Tibial artery (tissue), 4 donors: ENCODE measurements at places on chromosomes 7 and 10.

DNA sequence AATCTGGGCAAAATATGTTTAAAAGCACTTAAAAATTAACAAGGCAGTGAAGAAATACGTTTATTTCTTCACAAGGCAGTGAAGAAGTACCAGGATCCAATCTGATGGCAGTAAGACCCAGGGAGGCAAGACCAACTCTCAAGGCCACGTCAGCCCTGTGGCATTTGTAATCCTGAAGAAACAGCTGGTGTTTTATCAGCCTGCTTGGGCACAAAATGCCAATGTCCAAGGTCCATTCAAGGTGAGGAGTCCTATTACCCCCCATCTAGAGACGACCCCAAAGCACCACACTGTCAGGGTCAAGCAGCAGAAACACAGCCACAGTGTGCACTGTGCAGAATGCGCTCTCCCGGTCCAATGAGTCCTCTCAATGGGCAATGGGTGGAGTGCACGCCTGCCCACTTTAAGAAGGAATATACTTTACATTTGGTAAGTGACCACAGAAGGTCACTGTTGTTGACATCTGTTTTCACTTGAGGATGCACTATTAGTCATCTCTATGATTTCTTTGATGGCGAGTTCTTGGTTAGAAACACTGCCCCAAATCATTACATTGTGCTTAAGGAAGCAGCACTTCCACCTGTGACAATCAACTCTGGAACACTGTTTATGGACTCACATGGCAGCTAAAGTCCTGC lies 12.8 kb downstream of the CPXM2 start:
- no peak for DNase-seq

GRCh38 chr10:79244841-79245504 lies 102.3 kb upstream of the PPIF start:
- no peak for DNase-seq

DNA sequence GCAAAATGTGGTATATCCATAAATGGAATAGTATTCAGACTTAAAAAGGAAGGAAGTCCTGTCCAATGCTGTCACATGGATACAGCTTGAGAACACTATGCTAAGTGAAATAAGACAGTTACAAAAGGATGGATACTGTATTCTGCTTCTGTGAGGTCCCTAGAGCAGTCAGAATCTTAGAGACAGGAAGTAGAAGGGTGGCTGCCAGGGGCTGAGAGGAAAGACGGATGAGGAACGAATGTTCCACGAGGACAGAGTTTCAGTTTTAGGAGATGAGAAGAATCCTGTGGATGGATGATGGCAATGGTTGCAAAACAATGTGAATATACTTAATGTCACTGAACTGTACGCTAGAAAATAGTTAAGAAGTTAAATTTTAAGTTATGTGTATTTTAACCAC lies 3.8 kb downstream of the PRKCQ start:
- DNase-seq, result no peak

GRCh38 chr10:126687121-126687606 lies 16.7 kb upstream of the C10orf90 start:
- DNase-seq, result no peak

DNA sequence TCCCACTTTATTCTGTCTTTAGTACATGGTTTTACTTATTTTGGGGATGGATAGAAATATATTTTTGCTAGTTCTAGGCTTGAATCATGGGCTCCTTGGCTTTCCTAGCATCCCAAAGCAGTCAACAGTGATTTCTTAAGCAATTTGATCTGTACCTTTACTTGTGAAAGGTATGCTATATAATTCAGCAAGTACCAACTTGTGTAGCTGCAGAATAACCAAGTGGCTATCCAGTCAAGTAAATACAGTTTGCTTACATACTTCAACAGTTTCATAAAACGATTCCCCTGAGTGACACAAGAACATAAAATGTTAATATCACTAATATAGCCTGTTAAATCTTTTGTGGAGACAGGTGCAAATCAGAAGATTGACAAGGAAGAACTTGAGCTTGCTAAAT lies 67.2 kb downstream of the PODXL start:
- DNase-seq, result no peak

- no peak for DNase-seq
Measured at GRCh38 chr7:23963461-23964165, 253.6 kb downstream of the STK31 start.

- DNase-seq, result no peak
Measured at GRCh38 chr7:140689199-140690152, 7.0 kb upstream of the NDUFB2 start.

- DNase-seq, result no peak
Measured at GRCh38 chr7:85130702-85131101, 56.2 kb downstream of the SEMA3D start.

DNA sequence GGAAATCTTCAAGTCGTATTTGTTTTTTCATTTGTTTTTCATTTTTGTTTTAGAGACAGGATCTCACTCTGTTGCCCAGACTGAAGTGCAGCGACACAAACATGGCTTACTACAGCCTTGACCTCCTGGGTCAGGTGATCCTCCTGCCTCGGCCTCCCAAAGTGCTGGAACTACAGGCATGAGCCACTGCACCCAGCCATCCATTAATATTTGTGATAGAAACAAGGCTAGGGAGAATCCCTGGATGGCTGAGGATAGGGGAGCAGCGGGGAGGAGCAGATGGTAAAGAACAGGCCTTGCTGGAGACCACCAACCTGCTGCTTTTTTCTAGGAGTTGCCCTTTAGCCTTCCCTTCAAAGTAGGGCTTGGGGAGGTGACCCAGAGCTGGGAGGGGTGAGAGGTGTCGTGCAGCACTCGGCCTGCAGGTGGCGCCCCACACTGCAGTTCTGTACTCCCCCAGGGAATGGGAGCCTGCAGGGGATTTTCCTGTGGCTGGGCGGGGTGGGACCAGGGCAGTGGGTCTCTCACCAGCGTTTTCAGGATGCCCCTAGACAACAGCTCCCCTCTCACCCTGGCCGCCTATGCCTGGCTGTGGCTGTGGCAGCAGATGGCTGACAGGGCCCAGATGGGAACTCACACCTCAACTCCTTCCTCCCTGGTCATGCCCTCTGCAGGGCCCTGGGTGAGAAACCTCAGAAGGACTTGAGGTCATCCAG lies 12.6 kb upstream of the CDH23 start:
- peak; percentile 55 for DNase-seq

GRCh38 chr7:56291-56913 lies 136.0 kb upstream of the FAM20C start:
- no peak for DNase-seq

DNA sequence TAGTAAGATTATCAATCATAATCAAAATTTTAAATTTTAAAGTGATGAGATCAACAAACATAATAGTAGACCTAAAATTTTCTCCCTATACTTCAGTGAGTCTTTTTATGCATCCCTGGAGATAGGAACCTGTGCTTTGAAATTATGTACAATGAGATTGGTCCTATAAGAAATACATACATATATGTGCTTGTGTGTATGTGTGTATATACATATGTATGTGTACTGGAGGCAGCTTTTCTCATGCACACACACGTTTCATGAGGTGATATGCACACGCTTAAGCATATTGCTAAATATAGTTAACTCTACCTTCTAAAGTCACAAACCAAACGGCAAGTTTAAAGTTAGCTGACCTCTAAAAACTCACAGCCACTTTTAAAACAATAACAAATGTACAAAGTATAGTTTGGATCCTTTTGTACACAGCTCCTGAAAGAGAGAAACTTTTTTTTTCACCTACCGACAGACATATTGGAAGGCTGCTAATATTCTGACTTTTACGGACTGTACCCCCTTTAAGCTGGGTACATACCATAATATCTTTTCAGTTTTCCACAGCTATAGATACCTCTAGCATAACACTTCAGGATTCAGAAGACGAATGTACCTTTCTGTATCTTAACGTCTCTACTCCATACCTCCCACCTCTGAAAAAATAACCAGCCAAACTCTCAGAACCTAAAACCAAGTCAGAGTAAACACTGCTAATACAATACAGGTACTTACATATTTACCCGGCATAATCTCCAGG lies 3.3 kb downstream of the ITGB1 start:
- no peak for DNase-seq

DNA sequence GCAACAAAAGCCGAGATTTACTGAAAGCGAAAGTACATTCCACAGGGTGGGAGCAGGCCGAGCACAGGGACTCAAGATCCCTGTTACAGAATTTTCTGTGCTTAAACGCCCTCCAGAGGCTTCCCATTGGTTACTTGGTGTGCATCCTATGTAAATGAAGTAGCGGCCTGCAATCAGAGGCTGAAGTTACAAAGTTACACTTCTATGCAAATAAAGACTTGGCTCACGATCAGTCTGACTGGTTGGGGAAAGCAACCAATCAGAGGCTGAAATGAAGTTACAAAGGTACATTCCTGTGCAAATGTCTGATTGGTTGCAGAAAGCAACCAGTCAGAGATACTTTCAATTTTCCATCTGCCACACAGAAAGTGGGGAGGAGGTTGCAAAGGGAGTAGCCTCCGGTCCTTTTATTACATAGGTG lies 4.1 kb downstream of the ACBD7 start:
- DNase-seq, result no peak

- no peak for DNase-seq
Measured at GRCh38 chr7:83704564-83704963, 55.6 kb upstream of the SEMA3E start.

DNA sequence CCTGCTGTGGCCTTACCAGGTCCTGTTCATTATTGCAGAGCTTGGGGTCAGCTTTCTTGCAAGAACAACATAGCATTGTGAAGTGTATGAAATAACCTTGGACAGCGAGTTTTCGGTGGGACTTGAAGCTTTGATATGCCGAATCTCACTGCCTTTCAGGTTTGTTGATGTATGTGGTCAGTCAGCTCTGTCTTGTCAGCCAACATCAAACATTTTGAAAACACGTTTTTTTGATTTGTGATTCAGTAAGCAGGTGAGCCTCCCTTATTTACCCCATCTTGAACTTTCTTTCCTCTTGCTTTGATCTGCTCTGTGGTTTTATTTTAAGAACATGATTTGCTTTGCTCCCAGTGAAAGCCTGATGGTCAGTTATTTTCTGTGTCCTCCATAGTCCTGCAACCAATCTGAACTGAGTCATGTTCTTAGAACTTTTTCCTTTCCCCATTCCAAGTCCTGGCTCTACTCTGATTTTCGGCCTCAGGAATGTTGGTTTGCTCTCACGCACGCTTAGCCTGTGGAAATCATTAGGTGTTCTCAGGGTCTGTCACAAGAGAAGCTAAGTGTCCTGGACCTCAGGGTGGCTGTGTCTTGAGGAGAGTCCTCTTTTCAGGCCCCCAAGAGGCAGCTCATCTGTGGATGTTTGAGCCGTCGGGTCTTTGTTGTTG lies 8.7 kb downstream of the WBP1L start:
- peak; percentile 65 for DNase-seq

DNA sequence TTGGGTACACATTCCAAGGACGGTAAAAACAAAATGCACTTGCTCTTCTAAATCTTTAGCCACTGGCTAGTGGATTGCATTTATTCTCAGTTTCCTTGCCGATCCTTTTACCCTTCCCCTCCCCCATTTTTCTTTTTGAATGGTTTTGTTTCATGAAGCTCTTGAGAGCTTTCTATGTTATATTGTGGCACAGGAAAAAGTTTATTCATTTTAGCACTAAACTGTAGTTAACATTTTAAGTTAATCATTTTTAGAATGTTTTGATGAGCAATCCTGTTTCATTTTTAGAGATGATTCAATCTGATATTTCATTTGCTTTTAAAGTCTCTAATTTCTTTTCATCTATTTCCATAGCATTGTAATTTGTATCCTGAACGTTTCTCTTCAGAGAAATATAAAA lies 24.0 kb downstream of the ZEB1 start:
- no peak for DNase-seq

GRCh38 chr10:5565205-5565545 lies 40.4 kb downstream of the CALML3 start:
- DNase-seq, result no peak

DNA sequence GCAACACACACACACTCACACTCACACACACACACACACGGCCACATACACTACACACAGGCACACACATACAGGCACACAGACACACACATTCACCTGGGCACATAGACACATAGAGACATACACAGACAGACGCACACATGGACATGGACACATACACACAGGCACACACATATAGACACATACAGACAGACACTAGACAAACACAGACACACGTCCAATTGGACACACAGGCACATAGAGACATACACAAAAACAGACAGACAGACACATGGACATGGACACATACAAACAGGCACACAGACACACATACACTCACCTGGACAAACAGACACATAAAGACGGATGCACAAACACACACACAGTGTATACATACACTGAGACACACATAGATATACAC lies 21.7 kb upstream of the ACTR3B start:
- DNase-seq, result no peak

DNA sequence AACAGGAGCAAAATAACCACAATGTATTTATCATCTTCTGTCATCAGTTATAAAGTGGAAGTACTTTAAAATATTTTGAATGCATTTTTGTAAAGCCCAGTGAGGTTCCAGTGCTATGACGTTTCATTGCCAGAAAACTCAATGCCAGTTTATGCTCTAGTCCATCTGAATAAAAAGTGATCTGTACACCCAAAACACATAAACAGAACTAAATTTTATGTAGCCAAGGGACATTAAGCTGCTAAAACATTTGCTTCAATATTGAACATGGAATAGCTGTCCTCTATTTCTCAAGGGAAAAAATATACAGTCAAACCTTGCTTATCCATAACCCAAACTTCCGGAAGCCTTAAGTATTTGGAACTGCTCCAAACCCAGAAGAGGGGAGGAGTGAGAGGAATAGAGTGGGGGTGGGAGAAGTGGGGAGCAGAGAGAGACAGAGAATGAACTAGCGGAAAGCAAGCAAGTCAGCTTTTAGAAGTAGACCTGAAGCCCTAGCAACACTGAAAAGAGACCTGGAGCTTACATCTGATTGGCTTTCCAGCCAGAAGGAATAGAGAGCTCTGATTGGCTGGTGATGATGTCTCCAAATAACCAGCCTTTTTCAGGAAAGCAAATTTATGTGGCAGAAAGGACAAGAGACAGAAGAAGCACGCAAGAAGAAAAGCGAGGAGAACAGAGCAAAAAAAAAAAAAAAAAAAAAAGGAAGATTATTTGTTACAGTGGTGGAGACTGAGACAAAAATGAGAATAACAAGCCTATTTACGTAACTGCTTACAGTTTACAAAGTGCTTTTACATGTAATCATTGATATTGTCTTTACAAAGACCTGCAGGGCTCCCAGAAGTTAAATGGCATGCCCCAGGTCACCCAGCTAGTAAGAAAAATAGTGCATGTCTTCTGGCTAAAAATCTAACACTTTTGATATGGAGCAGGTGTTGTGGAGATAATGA lies 196.0 kb downstream of the RNLS start:
- peak; percentile 21 for DNase-seq

DNA sequence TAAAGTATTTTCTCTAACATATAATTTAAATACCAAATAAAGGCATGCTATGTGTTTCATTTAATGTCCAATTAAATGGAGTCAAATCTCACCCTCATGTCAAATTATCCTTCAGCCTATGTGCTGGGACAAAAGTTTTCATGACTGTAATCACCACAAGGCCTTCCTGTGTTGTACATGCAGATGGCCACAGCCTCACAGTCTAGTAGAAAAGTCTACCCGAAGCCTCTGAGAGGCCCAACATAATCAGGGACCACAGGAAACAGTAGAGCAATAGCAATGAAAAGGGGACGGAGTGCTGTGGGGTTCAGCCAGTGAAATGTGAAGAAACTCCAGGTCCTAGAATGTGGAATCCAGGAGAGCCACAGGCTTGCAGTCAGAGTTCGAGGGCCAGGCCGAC lies 140.2 kb upstream of the KLF6 start:
- no peak for DNase-seq
